ENCODE measurements at places on chromosomes 13 and 19.
A peak's percentile ranks its signal among the peaks of the same experiment; 100 is the strongest.

GRCh38 chr19:18905513-18906236, 9.7 kb upstream of the CERS1 start:
- DNase-seq, result no peak

DNA sequence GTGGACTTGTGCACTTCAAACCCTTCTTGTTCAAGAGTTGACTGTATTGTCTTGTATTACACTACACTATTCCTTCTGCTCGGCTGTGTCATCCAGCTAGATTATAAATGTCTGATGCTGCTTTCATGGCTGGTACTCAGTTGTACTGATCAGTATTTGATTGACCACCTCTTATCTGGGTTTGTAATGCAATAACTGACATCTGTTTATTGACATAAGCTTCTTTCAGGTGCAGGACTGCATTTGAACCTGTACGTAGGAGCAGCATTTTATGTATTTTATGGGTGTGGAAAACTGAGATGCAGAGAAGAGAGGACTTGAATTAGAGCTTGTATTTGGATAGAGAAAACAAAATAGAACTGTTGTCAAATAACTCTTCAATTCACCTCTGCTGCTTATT, 309.2 kb downstream of the FGF9 start:
- DNase-seq, result no peak

DNA sequence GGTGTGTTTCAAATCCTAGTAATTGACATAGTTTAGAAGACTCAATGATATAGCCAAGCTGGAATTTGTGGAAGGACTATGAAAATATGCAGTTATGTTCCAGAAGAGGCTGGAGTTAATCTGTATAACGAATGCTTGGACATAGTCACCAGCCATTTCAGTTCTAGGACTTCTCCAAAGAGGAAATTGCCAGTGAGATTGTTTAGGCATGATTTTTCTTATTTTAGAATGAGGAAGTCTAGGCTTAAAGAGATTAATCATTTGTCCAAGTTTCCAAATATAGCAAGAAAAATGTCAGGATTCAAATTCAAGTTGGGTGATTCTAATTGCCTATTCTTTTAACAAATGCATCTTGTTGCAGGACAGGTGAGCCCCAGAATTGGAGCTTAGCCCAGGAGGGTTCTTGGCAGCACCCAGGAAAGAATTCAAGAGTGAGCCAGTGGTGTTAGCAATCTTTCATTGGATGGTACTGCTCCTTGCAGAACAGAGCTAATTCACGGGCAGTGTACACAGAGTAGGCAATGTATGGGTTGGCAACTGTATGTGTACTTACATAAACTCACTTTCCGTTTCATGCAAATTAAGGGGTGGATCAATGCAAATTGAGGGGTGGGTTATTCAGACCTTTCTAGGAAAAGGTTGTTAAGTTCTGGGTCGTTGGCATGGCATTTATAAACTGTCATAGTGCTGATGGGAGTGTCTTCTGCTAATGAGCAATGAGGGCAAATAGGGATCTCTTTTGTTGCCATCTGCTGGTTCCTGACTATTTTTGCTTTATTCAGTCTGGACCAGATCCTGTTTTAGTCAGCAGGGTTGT, 763.1 kb upstream of the SLITRK1 start:
- no peak for DNase-seq

DNA sequence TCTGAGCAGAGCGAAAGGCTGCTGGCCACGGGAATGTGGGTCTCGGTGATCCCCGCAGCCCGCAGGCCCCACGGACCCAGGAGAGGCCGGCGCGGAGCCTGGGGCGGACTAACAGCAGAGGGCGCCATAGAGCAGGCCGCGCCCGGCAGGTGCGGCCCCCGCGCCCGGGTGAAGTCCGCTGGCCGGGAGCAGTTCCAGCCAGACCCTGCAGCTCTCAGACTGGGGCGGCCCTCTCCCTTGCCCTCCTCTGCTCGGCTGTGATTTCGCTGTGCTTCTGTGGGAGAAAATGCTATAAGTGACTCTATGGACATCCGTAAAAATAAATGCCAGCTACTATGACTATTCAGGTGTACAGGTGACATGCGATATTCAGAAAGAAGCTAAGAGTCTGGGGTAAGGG, 37.7 kb downstream of the GSX1 start:
- peak; percentile 43 for DNase-seq

DNA sequence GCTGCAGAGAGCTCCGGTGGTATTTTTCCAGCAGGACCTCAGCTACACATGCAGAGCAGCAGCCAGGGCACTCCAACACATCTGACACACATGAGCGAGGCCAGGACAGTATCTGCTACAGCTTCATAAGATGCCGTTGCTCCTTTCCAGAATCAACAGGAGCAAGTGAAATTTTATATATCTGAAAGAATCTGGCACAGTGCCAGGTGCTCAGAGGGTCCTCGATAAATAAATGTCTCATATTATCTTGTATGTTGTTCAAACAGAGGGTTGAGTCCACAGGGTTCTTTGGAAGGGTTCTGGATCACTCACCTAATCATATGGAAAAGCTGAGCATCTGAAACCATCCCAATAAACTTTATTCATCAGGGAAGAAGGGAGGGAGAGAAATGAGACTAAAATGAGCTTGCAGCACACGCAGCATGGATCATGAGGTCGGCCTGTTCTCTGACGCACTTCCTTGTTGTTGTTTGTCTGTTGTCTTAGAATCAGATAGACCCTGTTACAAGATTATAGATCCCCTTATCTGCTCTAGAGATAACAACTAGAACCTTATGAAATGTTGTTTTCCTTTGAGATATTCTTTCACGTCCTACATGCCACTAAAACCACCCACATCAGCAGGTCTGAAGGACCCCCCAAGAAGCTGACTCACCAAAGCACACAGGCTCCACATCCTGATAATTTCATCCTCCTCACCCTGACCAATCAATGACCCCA, 3.2 kb upstream of the METTL21C start:
- DNase-seq, result no peak

- no peak for DNase-seq
Measured at GRCh38 chr19:54905803-54906511, at the start of gene NCR1. Gene NCR1 (plus strand): TSS chr19:54906148. CDS start chr19:54906188, 40 bp downstream.

DNA sequence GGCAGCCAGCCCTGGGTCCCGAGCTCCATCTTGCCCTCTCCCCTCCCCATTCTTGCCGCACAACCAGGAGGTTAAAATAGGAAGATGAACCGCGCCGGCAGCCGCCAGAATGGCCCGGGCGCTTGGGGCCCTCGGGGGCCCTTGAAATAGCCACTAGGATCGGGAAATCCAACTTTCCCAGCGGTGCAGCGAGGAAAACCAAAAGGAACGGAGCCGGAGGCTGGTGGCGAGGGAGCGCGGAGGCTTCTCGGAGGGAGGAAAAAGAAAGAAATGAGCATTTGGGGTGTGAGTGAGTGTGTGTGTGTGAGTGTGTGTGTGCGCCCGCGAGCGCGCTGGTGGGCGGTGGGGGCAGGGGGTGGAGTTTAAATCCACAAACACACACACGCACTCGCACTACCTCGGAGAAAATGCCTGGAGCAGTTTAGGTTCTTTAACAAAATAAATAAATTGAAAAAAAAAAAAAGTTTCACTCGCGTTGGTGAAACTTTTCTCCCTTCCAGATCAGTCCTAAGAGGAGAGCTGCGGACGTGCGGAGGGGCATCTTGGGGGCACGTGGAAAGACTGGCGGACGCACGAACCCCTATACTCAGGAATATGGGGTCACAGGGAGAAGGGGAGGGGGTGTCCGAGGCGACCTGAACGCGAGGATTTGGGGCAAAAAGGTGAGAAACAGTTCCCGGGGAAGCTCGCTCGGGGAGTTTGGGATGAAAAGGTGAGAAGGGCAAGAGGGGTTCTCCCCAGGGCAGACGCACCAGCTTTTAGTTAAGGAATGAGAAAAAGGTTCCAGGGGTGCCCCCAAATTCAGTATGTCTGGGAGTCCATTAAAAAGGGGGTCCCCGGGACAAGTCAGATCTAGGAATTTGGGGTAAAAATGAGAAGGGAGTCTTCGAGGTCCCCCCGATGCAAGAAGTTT, 1.3 kb downstream of the RFX2 start:
- DNase-seq, result peak; percentile 70

DNA sequence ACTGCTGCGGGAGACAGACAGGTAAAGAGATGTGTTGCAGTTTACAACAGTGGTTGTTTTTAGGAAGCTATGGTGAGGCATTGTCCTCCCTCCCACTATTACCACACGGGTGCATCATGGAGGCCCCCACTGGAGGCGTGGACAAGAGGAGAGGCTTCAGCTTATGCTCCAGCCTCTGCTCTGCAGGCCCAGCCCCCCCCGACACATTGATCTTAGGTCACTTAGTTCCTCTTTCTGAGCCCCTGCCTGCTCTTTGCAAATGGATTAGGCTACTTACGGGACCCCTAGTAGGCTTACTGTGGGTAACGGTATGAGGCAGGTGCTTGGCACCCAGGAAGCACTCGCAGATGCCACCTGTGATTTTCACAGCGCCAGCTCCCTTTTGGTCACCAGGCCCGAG, 123.9 kb downstream of the SLC7A1 start:
- DNase-seq, result no peak

DNA sequence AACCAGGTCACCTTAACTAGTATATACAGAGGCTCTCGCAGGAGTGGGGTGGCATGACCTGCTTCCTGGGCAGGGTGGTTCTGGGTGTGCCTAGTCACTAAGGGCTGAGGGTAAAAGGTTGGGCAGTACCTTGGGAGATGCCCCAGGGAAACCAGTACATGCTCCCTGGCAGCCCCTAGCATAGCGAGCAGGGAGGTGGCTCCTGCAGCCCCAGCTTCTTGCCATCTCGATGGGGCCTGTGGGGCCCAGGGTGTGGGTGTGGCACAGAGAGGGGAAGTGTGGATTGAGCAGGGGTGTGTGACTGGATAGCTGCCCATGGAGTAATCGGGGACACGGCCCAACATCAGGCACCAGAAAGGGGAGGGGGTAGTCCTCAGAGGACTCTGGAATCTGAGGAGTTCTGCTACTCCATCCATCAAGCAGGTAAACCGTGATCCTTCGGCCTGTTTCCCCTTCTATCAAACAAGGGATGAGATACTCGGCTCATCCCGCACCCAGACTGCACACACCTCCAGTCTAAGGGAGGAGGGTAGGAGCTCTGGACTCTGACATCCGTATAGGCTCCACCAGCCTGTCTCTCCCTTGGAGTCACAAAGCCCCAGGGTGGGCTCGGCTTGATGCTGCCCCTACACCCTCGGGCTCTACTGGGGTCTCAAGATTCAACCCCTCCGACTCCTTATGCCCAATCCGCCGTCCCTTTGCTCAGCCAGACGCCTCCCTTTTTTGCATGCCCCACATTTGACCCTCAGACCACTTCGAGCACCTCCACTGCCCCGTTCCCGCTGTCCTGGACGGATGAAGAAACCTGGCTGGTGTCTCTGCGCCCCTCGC, 1.1 kb downstream of the ZBTB45 start:
- no peak for DNase-seq

DNA sequence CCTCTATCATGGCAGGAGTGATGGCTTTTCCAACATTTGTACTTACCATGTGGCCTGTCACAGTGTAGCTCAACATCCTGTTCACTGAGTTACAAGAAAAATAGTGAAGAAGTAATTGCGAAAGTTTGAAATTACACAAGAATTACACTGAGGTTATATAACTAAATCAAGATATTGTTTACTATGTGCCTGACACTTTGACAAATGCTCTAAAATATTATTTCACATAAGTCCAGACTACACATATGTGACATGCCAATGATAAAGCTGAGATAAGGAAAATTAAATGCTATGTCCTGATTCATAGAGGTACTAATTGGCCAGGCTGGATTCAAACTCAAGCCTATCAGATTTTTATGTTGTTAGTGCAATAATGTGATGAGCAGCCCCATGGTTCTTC, 451.7 kb downstream of the PCDH9 start:
- no peak for DNase-seq

- no peak for DNase-seq
Measured at GRCh38 chr13:112850273-112850672, 118.7 kb upstream of the MCF2L start.

DNA sequence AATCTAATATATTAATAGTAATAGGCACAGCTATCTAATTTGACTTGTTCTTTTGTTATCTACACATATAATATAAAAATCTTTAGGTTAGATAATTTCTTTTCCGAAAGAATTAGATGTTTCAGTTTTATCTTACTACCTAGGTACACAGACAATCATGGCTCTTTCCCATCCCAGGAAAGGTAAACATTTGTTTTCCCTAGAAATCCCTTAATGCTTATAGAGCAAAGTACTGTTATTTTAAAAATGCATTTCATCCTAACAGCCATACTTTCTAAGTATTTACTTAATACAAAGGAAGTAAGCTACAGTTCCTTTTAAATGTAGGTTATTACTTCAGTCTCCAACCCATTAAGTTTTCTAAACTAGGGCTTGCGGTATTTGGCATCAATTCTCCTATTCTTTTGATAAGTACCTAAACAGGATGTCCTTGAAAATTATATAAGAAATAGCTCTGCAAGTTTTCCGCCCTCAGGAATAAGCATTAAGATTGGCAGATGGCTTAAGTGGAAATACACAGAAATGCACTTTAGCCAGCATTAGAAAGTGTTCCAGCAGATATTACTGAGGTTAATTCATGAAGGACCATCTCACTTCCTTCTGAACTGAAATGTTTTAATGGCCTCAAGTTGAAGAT, 616.2 kb upstream of the SPRY2 start:
- no peak for DNase-seq

GRCh38 chr19:4013886-4014540, 6.5 kb downstream of the PIAS4 start:
- DNase-seq, result no peak

DNA sequence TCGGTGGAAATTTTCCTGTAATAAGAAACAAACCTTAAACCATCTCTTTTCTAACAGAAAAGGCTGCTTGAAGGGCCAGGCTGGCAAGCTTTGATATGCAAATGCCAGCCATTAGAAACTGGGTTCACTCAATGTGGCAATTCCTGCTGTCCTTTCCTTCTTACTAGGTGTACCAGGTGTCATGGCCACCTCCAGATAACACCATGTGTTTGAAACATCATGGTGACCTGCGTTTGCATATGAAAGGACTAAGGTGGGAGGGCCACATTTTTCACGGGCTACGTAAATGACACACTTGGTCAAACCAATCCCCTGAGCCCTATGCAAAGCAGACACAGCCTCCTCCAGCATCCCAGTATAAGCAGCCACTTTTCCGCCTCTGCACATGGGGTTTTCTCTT, 789.1 kb upstream of the SLITRK5 start:
- no peak for DNase-seq

DNA sequence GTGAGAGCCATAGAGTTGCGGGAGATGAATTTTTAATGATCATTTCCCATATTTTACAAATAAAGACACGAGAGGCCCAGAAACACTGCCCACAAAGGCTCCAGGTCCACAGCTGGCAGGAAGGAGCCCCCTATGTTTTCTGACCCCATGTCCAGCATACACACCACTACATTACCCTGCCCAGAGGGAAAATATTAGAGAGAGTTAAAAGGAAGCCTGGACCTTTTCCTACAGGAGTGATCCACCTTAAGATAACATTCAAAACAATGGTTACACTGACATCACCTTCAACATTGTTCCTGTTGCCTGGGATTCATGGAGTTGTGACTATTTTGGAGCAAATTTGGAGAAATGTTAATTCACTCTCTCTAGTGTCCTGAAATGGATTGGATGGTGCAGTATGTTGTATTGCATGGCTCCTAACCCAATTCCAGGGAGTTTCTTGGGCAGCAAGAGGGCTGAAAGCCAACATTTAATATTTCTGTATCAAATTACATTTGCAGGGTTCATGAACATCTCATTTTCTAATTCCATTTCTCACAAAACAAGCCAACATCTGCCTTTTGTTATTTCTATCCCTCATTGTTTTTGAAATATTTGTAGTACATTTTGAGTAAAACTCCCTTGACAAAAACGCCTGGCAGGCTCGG, 172.5 kb downstream of the DLEU7 start:
- DNase-seq, result no peak

- DNase-seq, result no peak
Measured at GRCh38 chr19:1053176-1054101, 13.5 kb upstream of the ARHGAP45 start.
